Activated T-helper 1 cell treated with Interleukin-2 at 50 U/mL for 16 hours (primary cell): ENCODE measurements at places on chromosomes 6 and 20.
A peak's percentile ranks its signal among the peaks of the same experiment; 100 is the strongest.

- no peak for DNase-seq
Measured at GRCh38 chr6:90870561-90870960, 283.7 kb upstream of the MAP3K7 start.

GRCh38 chr6:168374541-168375071 lies 55.0 kb upstream of the DACT2 start:
- DNase-seq, result no peak

- no peak for DNase-seq
Measured at GRCh38 chr6:23200946-23201345, 631.6 kb downstream of the HDGFL1 start.

DNA sequence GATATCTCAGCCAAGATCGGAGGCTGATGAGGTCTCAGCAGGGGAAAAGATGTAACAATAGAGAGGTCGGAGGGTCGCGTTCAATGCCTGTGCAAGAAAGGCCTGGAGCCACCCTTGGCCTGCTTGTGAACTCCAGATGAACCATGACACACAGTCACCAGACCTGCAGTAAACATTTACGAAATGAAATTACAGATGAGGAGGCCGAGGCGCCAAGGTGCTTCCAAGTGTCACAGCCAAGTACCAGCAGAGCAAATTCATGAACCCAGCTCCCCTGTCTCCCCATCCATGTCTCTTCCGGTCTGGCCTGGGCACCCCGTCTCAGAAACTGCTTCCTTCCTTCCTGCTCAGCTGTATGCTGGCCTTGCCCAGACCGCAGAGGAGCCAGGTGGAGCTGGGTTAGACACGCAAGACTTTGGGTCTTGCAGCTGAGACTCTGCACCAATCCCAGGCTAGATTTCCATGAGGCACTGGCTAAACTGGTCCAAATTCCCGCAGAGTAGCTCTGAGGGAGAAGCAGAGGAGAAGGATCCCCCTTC lies 48.1 kb downstream of the CHMP4B start:
- DNase-seq, result peak; percentile 44

GRCh38 chr6:166240889-166241288 lies 67.3 kb downstream of the PRR18 start:
- DNase-seq, result no peak

- DNase-seq, result no peak
Measured at GRCh38 chr6:137116807-137117206, 56.6 kb downstream of the IL22RA2 start.

DNA sequence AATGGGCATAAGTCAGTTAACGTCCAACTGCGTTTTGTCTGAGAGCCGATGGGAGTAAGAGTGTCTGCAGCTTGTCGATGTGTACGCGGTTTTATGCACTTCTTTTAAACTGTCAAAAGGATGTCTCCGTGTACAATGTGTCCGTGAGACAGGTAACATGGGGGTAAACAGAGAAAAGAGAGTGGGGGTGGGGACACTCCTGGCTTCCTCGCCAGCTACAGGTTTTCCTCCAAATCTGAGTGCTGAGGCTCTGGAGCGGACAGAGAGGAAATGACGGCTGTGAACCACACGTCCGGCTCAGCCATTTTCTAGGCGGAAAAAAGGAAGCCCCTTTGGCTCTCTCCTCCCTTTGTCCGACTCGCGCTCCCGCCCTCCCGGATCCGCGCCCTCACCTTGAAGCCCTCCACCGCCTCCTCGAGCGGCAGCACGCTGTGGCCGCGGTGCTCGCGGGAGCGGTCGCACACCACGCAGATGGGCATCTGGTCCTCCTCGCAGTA lies 916 bp downstream of the TRIM27 start:
- no peak for DNase-seq

- no peak for DNase-seq
Measured at GRCh38 chr20:49808753-49809152, 3.9 kb upstream of the SLC9A8 start.

DNA sequence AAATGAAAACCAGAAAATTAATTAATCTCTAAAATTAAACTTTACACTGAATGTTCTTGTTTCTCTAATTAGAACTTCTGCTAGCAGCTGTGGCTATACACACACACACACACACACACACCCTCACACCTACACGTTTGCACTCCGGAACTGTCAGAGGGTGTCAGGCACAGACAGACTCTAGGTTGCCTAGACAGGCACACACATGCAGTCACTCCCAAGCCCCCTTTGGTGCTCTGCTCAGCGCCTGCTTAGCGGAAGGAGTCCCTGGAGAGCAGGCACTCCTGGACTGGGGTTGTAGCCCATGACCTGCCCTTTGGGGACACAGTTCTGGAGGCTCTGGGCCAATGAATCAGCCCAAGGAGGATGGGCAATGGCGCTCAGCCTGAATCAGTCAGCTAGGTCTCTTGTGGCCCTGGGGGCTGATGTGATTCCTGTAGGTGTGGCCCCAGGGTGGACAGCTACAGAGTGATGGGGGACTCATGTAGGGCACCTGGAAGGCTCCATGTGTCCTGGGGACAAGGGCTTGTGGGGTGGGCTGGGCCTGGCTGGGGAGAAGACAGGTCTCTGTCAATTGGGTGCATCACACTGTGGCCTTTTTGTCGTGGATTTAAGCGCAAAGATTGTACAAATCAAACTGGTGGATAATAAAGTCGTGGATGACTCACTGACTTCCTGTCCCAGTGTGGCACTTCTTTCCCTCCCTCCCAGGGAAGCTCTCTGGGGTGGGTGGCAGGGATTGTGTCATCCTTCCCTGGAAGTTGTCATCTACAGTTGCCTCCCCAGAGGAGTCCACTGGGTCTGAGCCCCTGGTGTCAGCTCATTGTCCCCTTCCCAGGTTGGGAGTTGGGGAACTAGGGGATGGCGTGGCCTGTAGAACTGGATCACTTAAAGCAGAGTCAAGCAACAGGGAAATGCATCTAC lies 8.8 kb downstream of the TMEM151B start:
- DNase-seq, result no peak

DNA sequence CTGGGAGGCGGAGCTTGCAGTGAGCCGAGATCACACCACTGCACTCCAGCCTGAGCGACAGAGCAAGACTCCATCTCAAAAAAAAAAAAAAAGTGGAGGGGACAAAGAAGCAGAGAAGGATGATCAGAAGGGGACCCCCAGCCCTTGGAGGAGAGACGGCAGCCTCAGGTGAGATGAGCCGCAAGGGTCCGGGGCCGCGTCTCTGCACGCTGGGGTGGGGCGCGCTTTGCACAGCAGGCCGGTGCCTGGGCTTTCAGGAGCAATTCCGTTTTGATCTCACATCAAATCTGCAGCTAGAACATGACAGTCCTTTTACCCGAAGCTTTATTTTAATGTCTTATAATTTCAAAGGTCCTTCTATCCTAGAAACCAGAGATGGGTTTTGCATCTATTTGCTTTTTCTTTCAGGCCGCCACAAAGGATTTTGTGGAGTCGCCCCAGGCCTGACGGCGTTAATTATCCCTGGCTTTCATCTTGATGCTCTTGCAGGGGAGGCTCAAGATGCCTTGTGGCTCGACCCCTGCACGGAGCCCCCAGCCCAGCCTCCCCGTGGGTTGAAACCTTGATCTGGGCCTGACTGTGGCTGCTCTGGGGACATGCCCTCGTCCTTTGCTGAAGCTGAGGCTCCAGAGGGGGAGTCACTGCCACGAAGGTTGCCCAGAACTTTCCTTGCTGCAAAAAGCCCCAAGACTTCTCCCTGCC lies 17.3 kb downstream of the HRH3 start:
- DNase-seq, result no peak

DNA sequence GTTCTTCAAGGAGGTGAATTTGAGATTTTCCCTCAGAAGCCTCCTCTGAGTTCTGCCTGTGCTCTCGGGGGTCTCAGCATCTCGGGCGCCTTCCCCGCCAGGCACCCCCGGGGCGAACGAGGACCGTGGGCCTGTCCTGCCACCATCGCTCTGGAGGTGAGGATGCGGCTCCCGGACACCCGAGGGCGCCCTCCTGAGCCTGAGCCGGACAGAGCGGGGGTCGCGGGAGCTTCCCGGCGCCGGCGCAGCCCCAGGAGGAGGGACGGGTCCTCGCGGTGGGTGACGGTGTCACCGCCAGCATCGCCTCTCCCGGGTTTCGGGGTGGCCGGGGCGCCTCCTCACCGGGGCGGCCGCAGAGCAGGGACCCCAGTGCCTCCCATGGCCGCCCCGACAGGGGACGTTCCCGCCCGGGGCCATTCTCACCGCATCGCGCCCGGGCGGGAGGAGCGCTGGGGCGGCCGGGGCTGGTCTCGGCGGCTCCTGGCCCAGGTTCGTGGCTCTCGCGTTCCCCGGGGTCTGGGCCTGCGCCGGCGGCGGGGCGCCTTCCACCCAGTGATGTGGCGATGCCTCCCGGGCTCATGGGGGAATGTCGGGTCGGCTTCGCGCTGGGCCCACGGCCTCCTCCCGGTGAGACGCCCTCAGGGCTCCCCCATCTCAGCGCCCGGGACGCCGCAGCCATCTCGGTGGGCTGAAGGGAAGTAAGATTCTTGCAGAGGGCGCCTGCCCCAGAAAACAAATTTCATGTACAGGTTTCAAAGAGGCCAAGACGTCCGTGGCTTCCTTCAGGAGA lies 210.5 kb downstream of the ERMARD start:
- DNase-seq, result no peak

GRCh38 chr6:136072691-136073090 lies 177.4 kb downstream of the MTFR2 start:
- DNase-seq, result no peak
